SJSA1 (cell line): ENCODE measurements at places on chromosomes 1 and 21.

DNA sequence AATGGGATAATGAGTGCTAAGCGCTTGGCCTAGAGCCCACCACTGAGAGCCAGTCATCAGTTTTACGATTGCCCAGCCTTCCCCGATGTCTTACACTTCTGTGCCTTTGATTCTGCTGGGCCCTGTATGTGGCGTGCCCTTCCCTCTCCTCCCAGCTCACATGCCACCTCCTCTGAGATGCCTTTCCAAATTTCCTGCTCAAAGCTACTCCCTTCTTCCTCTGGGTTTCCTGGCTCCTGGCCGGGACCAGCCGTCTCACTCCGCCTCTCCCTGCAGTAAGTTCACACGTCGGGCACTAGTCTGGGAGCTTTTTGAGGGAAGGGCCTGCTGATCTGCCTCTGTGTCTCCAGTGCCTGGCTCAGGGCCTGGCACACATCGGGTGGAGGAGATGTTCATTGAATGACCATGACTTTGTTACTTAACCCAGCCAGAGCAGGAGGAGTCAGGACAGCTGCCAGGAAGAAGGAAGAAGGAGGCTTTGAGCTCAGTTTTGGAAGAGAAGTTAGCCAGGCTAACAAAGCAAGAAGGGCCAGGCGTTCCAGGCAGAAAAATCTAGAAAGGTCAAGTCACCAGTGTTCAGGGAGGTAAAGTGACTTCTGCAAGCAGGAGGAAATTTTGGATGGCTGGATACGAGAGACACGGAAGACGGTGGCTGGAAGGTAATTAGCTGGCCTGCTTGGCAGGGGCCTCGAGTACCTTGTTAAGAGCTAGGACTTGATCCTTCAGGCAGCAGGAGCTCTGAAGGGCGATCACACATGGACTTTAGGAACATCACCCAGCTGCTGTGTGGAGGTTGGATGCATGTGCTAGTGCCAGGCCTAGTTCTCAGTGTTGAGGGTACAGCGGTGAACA lies 63.6 kb downstream of the EPHB2 start:
- DNase-seq, result no peak

DNA sequence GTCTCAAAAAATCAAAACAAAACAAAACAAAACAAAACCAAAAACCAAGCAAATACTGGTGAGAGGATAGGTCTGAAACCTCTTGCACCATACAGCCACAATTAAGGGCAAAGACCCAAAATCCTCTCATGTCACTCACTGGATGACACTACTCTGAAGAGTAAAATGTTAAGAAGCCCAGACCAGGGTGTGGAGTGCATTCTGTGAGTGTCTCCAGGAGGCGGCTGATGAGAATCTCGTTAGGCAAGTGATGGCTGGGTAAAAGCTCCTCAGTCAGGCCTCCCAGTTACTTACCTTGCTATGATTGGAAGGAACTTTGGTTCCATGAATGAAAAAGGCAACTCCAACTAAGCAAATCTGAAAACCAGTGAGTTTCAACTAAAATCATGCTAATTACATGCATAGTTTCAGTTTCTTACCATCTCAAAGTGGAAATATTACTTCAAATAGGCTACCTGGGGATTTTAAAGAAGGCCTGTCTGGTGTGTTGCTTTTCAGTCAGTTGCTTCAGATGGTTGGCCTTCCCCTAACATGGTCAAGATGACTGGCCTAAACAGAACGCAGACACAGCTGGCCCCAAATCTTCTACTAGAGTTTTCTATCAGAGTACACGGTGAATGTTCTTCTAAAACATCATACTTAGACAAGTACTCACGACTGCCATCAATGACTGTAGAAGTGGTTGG lies 95.1 kb downstream of the KIAA0319L start:
- DNase-seq, result no peak

DNA sequence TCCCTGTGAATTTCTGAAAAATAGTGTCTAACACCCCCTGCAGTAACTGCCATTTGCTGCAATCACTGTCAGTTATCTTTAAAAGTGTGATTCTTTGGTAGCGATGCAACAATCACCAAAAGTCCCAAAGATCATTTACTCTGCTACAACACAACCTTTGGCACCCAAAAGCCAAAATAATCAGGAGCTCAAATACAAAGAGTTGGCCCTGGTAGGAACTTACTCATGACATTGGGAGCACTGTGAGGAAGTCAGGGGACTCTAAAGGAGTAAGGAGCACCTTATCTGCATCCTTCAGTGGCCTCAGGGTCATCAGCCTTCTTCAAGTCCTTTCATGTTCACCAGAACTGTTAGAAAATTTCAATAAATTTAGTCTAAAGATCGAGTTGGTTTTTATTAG lies 54.6 kb downstream of the SLC16A1 start:
- DNase-seq, result no peak

GRCh38 chr1:231839999-231840398 lies 213.4 kb downstream of the DISC1 start:
- DNase-seq, result no peak

GRCh38 chr1:113674591-113674990 lies 84.7 kb downstream of the PHTF1 start:
- DNase-seq, result no peak

- no peak for DNase-seq
These were observed 681.5 kb downstream of the LRRIQ3 start for GRCh38 chr1:73516451-73516850.

DNA sequence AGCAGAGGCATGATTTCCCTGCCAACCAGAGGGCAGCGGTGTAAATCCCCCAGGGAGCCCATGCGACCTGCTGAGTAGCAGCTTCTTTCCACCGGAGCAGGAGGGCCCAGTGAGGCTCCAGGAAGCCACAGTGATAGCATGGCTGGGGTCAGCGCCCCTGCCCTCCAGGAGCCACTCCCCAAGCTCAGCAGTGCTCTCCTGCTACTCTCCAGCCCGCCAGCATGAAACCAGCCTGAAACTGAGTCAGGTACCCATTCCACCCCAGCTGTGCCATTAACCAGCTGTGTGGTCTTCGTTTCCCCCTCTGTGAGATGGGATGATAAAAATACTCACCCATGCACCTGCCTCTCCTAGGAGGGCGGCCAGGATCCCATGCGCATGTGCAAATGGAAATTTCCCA lies 123.8 kb upstream of the TMEM51 start:
- no peak for DNase-seq

DNA sequence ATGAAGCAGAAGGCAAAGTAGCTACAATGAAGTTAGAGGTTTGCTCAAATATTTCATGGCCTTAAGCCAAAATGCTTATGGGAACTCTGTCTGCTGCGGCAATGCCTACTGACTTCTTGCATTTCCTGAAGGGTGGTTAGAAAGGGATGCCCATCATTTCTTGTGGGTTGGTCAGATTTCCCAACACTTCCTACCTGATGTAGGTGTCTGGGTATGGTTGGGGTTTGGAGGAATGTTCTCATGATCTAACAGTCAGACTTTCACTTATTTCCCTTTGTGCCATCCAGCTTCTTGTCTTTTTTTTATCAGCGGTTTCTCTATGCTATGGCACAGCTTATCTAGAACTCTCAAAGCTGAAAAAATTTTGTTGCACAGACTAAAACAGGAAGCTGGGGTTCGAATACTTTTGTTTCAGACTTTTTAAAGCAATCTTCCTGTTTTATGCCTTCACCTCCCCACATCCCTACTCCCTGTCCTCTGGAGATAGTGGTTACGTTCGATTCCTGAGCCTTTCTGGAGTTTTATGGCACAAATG lies 307.7 kb downstream of the USP25 start:
- no peak for DNase-seq

GRCh38 chr1:109198043-109198695 lies 15.5 kb upstream of the SARS1 start:
- DNase-seq, result peak; percentile 65

GRCh38 chr1:180265871-180266270 lies 35.8 kb downstream of the LHX4 start:
- DNase-seq, result no peak

DNA sequence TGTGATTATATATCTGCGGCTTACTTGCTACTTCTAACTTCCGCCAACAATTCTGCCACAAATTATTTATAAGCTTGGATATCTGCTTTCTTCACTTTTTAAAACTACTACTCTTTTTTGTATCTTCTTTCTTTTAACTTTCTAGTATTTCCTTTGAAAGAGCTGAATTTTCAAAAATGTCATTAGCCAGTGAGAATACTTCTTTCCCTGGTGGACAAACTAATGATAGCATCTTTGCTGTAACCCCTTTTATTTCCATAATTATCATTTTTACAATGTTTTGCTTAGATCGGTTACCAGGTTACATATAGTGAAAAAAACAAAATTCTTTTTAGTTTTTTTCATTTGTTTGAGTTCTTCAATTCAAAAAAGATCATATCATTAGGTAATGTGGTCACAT lies 355.9 kb upstream of the ADGRL4 start:
- no peak for DNase-seq

- no peak for DNase-seq
These were observed 2.9 kb downstream of the IGSF8 start for GRCh38 chr1:160095382-160096105.
